ENCODE measurements at places on chromosomes 1 and 21. TPM values are rescaled to one million over a fixed set of nuclear protein-coding genes. Genes with fewer than 3 reads are reported as not detected.

Gene PGBD5
- total RNA-seq: 0.25 TPM

Gene CHODL
- total RNA-seq: 0.16 TPM

Gene KCNE2
- total RNA-seq: not detected

Gene KRTAP19-1
- total RNA-seq: not detected

Gene PBX1
- total RNA-seq: 3.9 TPM

Gene RGS13
- total RNA-seq: not detected

Gene LRRC47
- total RNA-seq: 28.8 TPM

Gene SLFNL1
- total RNA-seq: 0.69 TPM

Gene LRRC71
- 0.19 TPM for total RNA-seq

Gene VWA5B1
- not detected for total RNA-seq

Gene SLC44A5
- 0.16 TPM for total RNA-seq

Gene ICOSLG
- 14.0 TPM for total RNA-seq

Gene PLCH2
- total RNA-seq: 0.06 TPM

Gene RPS8
- total RNA-seq: 1,168 TPM

Gene CHI3L1
- total RNA-seq: not detected

Gene KCNK1
- not detected for total RNA-seq

Gene NCAM2
- total RNA-seq: 5.8 TPM

Gene SYDE2
- 0.49 TPM for total RNA-seq

Gene ARMH1
- 0.25 TPM for total RNA-seq

Gene MATN1
- total RNA-seq: 0.13 TPM

Gene DNAJC6
- total RNA-seq: 14.5 TPM

Gene RSPH1
- not detected for total RNA-seq

Gene DNASE2B
- total RNA-seq: under 0.01 TPM

Gene FCRL4
- not detected for total RNA-seq

Gene AMY2A
- total RNA-seq: not detected

Gene BRINP3
- total RNA-seq: not detected

Gene AK4
- total RNA-seq: 5.5 TPM

Gene DNAJC28
- 0.97 TPM for total RNA-seq

Gene DCST1
- total RNA-seq: not detected

Gene TAS1R1
- total RNA-seq: not detected

Gene PIGM
- 1.6 TPM for total RNA-seq

Gene STIL
- 7.0 TPM for total RNA-seq

Gene HFM1
- 0.32 TPM for total RNA-seq

Gene PRR9
- total RNA-seq: not detected
